Cerebellar nuclear complex (tissue), 1 donor: ENCODE measurements at places on chromosomes 5 and 9.

- no peak for DNase-seq
Measured at GRCh38 chr5:56815658-56816545, 553 bp downstream of the MAP3K1 start.

DNA sequence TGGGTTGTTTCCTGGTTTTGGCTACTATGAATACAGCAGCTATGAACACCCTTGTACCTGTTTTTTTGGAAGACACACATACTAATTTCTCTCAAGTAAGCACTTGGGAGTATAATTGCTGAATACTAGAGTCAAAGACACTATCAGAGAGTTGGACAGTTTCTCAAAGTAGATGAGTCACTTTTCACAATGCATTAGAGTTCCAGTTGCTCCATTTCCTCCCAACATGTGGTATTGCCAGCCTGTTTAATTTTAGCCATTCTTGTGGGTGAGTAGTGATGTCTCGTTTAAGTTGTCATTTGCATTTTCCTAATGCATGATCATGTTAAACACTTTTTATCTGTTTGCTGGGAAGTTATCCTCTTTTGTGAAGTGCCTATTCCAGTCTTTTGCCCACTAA is 81.6 kb upstream of the GDNF start:
- no peak for DNase-seq

GRCh38 chr9:123712399-123712798 is 217.5 kb downstream of the DENND1A start:
- no peak for DNase-seq

DNA sequence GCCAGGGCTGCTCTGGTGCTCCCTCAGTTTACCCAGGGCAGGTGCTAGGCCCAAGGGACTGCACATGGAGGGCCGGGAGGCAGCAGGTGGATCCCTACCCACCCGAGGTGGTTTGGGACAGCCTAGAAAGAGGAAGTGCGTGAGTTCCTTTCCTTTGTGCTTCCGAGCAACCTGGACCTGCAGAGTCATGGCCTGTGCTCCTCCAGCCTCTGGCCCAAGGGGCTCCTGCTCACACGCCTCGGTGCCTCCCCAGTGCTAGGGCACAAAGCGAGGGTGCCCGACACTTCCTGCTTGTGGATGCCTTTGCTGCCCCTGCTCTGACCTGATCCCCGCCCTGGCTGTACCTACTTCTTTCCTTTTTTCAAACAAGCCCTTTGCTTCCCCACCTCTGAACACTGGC is 79.3 kb downstream of the RXRA start:
- DNase-seq: no peak

DNA sequence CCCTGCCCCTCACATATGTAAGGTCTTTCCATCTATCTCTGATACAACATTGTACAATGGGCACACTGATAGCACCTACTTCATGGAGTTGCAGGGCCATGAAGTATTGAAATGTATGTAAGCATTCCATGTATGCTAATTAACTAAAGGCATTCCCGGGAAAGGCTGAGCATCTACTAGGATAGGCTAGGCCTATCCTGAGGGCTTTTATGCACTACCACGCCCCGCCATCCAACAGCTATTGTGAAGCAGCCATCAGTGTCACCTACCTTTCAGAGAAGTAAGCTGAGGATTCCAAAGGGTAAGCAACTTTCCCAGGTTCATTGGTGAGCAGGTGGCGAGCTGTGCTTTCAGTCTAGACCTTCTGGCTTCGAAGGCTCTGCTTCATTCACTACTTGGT is 47.6 kb downstream of the NSG2 start:
- DNase-seq: no peak

- no peak for DNase-seq
Measured at GRCh38 chr5:148858547-148858946, 32.1 kb downstream of the ADRB2 start.

- no peak for DNase-seq
Measured at GRCh38 chr5:53479590-53480415, 626 bp upstream of the FST start.

DNA sequence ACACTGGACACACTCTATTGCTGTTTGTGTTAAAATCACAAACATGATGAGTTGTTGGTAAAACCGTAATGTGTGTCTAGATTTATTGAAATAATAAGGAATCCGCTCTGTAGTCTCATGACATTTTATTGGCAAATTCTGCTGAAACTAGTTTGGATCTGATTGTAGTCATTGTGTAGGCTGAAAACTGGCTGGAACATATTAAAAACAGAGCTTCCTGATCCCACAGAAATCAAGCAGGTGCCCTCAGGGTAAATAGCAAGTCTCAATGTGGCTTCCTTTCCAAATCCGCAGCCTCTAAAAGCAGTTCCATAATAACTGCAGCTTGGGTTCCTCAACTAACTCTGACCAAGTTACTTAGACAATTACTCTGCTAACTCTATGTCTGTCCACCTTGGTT is 427.5 kb upstream of the KIF2A start:
- DNase-seq: no peak

DNA sequence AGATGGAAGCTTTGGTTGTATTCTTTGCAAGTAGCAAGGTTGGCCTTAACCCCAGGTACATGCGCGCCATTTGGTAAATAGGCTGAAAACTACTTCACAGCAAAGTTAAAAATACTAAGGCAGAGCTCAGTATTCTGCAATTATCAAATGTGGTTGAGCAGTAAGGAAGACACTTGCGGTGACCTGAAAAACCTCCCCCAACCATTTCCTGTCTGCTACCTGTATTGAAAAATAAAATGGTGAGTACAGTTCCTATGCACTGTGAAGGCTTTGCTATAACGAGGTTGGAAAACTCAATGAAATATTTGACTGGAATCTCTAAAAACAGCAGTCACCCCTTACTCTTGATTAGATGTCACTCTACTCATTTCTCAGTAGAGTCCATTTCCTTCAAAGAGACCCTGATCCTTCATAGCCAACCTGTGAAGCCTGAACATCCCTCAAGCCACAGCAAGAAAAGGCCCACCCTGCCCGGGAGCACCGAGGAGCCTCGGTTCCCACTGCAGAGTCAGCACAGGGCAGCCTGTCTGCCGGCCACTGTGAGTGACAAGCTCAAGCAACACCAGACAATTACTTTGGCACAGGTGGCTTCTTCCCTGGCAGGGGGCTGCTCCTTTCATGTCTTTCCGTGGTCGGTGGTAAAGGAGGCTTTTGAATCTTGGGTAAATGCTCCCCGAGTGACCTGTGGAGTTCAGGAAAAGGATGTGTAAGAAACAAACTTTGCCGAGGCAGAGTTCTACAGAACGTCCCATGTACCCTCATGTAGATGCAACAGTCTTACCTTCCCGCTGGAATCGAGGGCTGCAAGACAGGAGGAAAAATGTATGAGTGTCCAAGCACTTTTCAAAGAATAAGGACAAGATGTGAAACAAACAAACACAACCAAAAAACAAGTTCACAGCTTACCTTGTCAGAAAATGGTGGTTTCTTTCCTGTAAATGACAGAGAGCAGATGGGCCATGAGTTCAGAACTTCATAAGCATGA is 29.6 kb downstream of the C5orf58 start:
- DNase-seq: no peak

DNA sequence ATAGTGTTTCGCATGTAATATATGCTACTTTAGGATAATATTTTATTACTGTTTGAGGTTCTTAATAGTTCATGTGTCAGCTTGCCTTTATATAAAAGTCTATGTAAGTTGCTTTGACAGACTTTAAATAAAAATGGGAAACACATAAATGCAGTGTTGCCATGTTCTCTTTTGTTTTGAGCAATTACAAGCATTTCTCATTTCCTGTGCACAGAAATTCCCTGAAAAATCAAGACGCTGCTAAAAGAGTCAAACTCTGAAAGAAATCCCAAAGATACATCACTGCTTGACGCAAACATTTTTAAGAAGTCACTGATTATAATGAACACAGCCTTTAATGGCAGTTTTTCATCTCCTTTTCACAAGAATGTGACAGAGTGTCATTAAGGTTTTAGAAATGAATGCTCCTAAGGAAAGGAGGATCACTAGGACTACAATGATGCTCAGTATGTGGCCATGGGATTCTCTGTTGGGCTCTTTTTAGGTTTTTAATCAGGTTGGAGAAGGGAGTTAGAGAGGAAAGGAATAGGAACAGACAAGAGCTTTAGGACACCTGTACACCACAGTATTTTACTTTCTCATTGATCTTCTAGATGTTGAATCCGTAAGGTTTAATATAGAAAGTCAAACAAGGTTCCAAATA is 29.4 kb downstream of the ZCCHC7 start:
- DNase-seq: no peak

DNA sequence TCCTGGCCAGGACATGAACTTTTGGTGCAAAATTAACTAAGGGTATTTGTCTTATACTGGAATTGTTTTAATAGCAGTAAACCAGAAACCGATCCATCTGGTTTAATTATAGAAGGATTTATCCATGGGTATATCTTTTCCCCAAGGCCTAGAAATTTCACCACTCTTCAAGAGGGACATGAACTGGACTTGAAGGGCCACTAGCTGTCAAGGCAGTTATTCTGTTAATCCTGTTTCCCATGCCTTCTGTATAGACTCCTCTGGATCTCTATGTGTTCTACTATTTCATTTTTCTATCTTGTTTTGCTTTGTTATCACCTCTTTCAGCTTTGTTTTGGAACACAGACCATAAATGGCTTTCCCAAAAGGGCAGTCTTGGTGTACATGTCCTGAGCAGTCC is 467.6 kb downstream of the KIF4B start:
- no peak for DNase-seq

DNA sequence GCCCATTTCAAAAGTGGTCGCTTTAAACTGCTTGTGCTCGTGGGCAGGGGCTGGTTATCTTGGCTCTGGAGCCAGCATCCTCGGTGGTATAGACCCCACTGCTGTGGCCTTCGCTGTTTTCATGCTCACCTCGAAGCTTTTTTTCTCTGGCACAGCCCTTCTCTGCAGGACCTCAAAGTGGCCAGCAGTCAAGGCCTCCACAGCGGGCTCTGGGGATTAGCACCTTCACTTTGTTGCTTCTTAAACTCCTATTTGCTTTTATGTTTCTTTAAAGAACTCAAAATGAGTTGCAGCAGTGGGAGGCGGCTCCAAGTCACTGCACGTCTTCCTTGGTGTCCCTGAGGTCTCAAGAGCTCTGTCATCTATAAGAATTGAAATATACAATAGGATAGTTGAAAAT is 165.1 kb downstream of the CACNA1B start:
- no peak for DNase-seq

DNA sequence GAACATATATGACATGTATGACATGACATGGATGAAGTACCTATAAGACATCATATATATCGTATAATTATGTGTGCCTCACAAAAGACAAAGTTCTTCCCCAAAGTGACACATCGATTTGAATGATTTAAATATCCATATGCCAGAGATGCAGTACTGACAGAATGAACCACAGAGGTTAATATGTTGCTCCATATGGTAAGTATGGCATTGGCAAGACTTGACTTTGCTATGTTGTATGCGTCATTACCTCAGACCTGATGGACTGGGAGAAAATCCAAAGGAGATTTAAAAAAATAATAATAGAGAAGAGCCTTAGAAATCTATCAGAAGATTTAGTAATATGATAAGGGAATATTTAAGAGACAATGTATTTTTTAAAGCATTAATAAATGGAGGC is 263.2 kb downstream of the PJA2 start:
- DNase-seq: no peak

DNA sequence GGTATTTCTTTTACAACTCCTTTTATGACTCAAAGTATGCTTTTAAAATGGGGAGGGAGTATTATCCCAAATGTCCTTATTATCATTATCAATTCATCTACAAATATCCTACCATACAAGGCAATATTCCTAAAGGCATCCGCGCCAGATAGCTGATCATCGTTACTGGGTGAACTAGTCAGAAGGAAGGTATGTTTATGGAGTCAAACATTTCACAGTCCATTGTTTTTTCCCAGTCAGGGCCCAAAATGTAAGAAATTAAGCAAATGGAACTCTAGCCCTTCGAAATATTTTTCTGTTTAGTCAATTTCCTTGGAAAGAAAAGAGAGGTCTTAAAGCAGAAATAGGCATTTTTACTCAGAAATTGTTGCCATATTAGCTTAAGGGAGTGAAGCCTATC is 188.5 kb upstream of the CCNG1 start:
- no peak for DNase-seq

DNA sequence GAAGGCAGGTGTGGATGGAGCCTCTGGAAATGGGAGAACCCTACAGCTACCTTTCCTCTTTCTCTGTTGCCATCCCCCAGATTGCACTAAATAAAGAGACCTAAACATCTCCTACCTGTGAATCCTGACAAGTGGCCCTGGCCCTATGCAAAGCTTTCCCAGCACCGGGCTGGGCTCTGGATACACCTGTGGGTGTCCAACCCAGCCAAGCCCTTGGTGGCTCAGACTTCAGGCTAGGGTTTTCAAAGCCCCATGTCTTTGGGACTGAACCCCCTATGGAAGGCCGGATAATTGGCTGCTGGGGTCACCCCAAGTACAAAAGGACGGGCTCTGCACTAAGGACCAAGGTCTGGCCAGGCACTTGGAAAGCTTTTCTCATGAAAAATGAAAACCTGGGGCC is 44.1 kb upstream of the IPPK start:
- no peak for DNase-seq

GRCh38 chr9:14308853-14309145 is 5.1 kb downstream of the NFIB start:
- no peak for DNase-seq

- DNase-seq: no peak
Measured at GRCh38 chr9:26262421-26263107, 584.3 kb upstream of the TUSC1 start.

- DNase-seq: no peak
Measured at GRCh38 chr9:124800306-124801259, 23.6 kb downstream of the OLFML2A start.

GRCh38 chr9:77944556-77945243 is 86.9 kb downstream of the GNAQ start:
- DNase-seq: no peak

DNA sequence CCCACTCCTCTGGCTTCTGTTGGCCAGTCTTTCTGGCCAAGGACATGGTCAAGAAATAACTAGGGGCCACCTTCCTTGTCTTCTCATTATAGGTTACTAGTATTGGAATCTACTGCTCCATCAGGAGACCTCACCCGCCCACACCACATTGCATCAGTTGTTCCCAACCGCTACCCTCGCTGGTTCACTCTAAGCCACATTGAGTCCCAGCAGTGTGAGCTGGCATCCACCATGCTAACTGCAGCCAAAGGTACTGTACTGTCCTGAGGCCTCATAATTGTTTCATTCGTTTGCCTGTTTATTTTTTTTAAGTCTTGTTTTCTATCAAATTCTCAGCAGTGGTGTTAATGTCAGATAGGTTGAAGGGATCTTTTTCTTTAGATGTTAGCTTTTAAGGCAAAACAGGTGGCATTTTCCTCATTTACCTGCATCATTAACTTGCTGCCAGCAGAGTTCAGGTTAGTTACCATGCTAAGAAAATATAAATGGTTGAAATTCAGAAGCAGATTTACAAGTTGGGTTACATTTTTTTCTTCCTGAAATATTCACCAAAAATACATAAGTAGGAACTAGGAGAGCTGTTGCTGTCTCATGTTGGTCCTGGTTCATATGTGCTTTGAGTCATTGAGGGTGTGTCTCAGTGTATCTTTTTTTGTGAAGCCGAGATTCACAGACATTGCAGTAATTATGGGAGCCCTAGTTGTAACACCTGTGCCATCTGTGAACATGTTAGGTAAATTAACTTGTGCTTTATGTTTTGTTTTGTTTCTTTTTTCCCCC is 206.9 kb downstream of the ZSWIM6 start:
- DNase-seq: no peak

- no peak for DNase-seq
Measured at GRCh38 chr5:2857837-2858236, 106.4 kb upstream of the IRX2 start.

- no peak for DNase-seq
Measured at GRCh38 chr5:125550274-125550673, 803.8 kb upstream of the ZNF608 start.

GRCh38 chr5:108379722-108380530 is 2.0 kb downstream of the FBXL17 start:
- DNase-seq: no peak
